ENCODE measurements at places on chromosomes 6 and 20.
A peak's percentile ranks its signal among the peaks of the same experiment; 100 is the strongest.

GRCh38 chr20:50885781-50886180 is 45.5 kb downstream of the ADNP start:
- H3K36me3 ChIP-seq: peaks cover 45% of the 10 kb centered on the region
- no peaks in the 10 kb centered on the region for H3K4me1 ChIP-seq
- H3K4me3 ChIP-seq: no peak overlapping the region
- no peaks in the 10 kb centered on the region for H3K27me3 ChIP-seq

DNA sequence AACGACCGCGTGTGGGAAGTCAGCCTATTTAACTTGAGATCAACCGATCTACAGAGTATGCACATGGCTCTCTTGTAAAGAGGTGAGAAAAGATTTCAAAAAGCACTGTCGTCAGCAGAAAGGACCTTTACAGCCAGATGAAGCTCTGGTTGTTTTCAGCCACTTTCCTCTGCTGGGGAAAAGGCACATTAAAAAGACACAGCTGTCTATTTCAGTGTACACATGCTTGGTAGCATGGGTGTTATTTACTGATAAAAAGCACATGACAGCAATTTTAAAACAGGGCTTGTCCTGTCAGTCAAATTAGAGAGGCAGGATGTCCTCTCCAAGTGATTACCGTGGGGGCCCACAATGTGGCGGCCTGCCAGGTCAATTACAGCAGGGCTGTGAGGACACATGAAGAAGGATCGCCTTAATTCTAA is 188.9 kb downstream of the PRKN start:
- no peaks in the 10 kb centered on the region for H3K27me3 ChIP-seq
- no peak for DNase-seq
- no peaks in the 10 kb centered on the region for H3K36me3 ChIP-seq
- no peak overlapping the region for H3K4me3 ChIP-seq

DNA sequence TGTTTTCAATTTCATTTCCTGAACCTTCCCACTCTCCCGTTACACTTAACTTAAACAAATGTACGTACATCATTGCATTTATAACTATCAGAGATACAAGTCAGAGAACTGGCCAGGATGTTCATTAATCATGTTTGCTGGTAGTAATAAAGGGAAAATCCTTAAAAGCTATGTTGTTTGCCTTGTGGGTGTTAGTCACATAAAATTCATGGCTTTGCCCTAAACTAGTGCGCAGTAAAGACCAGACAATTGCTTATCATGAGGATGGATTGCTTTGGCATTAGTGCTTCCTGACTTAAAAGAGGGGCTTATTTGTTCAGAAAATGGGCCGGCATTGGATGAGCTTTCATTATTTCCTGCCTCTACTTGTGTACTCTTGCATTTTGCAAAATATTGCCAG is 1037.3 kb upstream of the FLRT3 start:
- H3K4me3 ChIP-seq: no peak overlapping the region
- no peak overlapping the region for H3K27ac ChIP-seq
- H3K36me3 ChIP-seq: no peaks in the 10 kb centered on the region
- H3K27me3 ChIP-seq: no peaks in the 10 kb centered on the region
- peak; percentile 3 for DNase-seq

DNA sequence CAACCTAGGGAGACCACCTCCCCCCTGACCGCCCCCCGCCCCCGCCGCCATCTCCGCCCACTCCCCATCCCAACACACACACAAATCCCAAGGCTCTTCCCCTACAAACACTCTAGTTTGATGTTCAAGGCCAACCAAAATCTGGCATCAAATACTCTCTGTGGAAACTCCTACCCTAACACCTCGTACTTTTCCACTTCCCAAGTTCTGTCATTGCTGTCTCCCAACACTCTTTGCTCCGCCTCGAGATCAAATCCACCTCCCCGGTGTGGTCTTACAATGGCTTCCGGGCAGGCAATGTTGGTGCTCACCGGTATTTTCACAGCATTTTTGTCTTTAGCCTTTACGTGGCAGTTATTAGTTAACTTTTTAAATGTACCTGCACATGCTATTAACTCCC is 4.8 kb upstream of the QKI start:
- H3K4me3 ChIP-seq: no peak overlapping the region
- H3K27ac ChIP-seq: no peak overlapping the region
- H3K27me3 ChIP-seq: no peaks in the 10 kb centered on the region
- DNase-seq: no peak
- no peaks in the 10 kb centered on the region for H3K36me3 ChIP-seq

DNA sequence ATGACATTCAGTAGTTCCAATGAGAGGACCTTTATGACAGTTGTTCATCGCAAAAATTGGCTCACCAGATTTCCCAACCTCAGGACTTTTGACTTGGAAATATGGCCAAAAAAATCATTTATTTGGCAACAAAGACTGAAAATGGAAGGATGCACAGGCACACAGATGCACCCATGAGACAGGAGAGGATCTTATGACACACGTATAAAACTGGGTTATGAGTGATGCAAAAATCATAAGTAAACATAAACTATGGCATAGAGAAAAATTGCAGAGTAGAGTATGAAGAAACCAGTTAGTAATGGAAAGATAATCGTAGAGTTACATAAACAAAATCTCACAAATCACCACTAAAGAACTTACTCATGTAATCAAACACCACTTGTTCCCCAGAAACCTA is 546.9 kb downstream of the ADGRB3 start:
- H3K27ac ChIP-seq: no peak overlapping the region
- no peaks in the 10 kb centered on the region for H3K36me3 ChIP-seq
- H3K4me3 ChIP-seq: no peak overlapping the region
- H3K27me3 ChIP-seq: no peaks in the 10 kb centered on the region

- H3K27ac ChIP-seq: no peak overlapping the region
- no peaks in the 10 kb centered on the region for H3K27me3 ChIP-seq
- no peak overlapping the region for H3K4me3 ChIP-seq
- peaks cover 81% of the 10 kb centered on the region for H3K36me3 ChIP-seq
- no peaks in the 10 kb centered on the region for H3K4me1 ChIP-seq
Observed at GRCh38 chr6:167917551-167918154, 79.8 kb upstream of the KIF25 start.

DNA sequence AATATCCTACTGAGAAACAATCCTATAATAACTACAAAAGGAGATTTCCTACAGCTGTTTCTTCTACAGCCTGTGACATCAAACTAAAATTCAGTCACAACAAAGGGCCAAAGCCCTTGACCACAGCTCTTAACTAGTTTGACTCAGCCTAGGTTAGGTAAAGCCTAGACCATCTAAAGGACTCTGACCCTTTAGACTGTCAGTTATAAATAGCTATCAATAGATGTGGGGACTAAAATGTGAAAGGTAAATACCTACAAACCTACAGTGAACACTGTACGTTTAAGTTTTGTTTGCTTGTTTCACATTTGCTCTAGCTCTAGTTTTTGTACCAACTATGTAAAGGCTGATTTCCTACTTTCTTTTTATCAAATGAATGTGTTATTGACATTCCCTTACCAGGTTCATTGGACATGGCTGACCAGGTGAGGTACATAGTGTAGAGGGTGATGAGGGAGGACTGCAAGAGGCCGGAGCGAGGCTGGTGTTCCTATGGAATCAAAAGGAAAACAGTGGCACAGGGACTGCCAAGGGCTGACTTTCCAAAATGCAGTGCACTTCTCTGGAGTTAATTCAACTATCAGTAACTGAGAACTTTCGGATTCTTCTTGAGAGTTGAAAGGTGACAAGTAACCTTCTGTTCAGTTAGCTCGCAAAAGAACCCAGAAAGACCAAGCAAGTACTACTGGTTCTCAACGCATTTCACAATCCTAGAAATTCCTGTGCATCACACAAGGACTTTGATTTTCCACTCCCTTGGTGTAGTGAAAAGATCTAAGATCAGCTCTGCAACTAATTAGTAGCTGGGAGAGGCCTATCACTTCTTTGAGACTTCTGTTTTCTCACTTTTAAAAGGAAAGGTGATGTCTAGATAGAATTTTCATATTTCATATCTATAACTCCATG is 17.2 kb downstream of the SERINC3 start:
- H3K4me1 ChIP-seq: no peaks in the 10 kb centered on the region
- H3K4me3 ChIP-seq: no peak overlapping the region
- H3K27ac ChIP-seq: no peak overlapping the region
- peak; percentile 44 for DNase-seq
- H3K36me3 ChIP-seq: peaks cover 43% of the 10 kb centered on the region

GRCh38 chr6:128801621-128802020 is 81.3 kb upstream of the LAMA2 start:
- no peak for DNase-seq
- no peaks in the 10 kb centered on the region for H3K4me1 ChIP-seq
- no peak overlapping the region for H3K27ac ChIP-seq
- no peaks in the 10 kb centered on the region for H3K27me3 ChIP-seq
- no peaks in the 10 kb centered on the region for H3K36me3 ChIP-seq

DNA sequence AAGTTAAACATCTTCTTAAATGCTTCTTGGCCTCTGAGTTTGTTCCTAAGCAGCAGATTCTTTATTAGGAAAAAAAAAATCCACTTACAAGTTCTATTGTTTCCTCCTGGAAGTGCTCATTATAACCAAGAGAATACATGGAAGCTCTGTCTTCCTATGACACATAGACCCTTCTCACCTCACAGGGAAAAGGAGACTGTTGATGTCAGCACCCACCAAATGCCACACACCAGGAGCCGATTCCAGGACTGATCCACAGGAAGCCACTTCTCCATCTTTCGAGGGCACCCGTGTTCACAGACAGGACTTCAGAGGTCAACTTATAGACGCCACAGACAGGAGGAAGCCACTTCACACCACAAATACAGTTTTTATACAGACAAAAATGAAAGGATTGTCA is 13.4 kb upstream of the BNIP5 start:
- H3K36me3 ChIP-seq: no peaks in the 10 kb centered on the region
- H3K4me3 ChIP-seq: no peak overlapping the region
- no peak overlapping the region for H3K27ac ChIP-seq
- DNase-seq: no peak
- H3K4me1 ChIP-seq: peaks cover 6% of the 10 kb centered on the region
- peaks cover 9% of the 10 kb centered on the region for H3K27me3 ChIP-seq

DNA sequence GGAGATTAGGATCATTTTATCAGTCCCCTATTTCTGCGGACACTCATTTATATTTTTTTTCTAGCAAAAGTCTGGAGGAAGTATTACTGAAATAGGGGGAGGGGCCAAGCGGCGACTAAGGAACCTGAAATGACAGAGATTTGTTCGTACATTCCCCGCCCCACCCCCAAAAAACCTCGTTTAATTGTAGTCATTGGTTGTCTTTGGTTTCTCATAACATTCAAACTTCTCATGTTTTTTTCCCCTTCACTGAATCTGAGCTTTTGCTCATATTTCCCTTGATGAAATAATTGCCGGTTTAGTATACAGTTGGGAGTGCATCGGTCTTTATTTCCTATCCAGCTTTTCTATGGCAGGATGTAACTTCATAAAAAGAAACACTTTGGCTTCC is 768 bp upstream of the FYN start:
- no peaks in the 10 kb centered on the region for H3K27me3 ChIP-seq
- no peaks in the 10 kb centered on the region for H3K4me1 ChIP-seq
- no peak overlapping the region for H3K27ac ChIP-seq
- peak overlapping the region; percentile 97 for H3K4me3 ChIP-seq
- no peaks in the 10 kb centered on the region for H3K36me3 ChIP-seq
- no peak for DNase-seq
